ENCODE measurements at places on chromosomes 16 and 17. TPM values are rescaled to one million over a fixed set of nuclear protein-coding genes. Genes with fewer than 3 reads are reported as not detected.

DNA sequence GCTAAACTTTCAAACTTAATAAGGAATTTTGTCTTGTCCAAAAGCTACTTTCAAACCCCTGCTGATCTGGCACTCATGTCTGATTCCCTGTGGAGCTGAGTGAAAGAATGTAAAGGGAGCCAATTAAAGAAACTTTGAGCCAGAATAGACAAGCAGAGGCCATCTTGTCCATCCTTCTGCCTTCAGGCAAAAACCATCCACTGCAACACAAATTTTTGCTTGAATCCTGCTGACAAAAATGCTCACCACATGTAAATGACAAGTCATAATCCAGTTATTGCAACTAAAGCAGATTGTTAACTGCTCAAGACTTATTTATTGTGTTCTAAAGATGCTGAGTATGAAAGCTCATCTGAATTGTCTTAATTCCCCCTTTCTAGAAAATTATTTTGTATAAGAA, 124.0 kb upstream of the HLF start:
- DNase-seq, result no peak

DNA sequence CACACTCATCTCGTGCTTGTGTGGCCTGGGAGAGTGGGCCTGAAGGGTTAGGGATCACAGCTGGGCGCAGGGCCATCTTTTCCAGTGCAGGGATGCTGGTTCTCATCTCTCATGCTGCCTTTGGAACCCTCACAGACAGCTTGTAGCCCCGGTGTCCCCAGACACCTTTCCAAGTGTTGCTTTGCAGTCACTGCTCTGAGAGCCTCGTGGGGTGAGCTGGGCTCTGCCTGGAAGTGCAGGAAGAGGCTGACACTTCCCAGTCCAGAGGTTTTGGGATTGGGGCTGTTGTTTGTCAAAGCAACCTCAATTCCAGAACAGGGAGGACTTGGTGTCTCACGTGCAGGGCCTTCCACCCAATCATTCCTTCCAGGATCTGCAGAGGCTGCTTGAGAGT, 28.2 kb downstream of the TBX4 start:
- no peak for DNase-seq

GRCh38 chr17:41393294-41393693, 4.1 kb downstream of the KRT31 start:
- peak; percentile 41 for DNase-seq

DNA sequence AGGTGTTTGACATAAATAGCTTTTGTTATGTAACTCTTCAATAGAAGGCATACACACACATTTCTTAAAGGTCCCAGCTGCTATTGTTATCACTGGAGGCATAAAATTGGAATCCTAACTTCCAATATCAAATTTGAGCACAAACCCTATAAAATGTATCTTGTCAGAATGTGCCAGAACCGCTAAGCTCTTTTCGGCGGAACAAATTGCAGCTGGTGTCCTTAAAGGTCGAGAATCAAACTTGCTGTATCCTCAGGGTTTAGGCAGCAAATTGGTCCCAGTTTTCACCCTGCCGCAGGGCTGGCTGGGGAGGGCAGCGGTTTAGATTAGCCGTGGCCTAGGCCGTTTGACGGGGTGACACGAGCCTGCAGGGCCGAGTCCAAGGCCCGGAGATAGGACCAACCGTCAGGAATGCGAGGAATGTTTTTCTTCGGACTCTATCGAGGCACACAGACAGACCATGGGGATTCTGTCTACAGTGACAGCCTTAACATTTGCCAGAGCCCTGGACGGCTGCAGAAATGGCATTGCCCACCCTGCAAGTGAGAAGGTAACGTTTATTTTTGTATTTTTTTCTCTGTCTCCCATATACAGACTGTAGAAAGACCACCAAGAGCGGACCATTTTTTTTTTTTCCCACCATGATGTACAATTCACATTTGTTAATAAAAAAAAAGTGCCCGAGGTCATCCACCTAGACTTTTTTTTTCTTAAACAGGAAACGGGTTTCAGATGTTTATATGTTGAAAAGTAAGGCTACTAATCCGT, 297.1 kb downstream of the IRF8 start:
- DNase-seq, result no peak

FOXN1 gene
- not detected for polyA plus RNA-seq

NPIPA7 gene
- polyA plus RNA-seq, result 15.8 TPM
